Activated T-helper 1 cell treated with Interleukin-2 at 50 U/mL for 16 hours (primary cell): ENCODE measurements at places on chromosomes 6 and 20.

- no peak for DNase-seq
These were observed 149.4 kb downstream of the CD24 start for GRCh38 chr6:106825156-106825555.

DNA sequence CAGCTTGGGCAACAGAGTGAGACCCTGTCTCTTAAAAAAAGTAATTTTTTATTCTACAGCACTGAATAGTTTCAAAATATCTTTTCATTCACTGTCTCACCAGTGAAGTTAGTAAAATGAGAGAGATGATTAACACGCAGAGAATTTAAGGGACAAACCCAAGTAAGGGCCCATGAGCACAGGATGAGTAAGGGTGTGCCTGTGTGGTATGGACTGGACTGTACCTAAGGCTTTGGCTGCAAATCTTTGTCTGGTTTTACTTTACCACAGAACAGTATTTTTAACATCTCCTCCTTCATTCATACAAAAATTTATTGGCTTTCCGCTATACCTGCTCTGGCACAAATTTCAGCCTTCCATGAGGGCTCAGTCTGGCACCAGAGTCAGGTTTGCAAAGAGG lies 433.3 kb downstream of the UTRN start:
- no peak for DNase-seq

DNA sequence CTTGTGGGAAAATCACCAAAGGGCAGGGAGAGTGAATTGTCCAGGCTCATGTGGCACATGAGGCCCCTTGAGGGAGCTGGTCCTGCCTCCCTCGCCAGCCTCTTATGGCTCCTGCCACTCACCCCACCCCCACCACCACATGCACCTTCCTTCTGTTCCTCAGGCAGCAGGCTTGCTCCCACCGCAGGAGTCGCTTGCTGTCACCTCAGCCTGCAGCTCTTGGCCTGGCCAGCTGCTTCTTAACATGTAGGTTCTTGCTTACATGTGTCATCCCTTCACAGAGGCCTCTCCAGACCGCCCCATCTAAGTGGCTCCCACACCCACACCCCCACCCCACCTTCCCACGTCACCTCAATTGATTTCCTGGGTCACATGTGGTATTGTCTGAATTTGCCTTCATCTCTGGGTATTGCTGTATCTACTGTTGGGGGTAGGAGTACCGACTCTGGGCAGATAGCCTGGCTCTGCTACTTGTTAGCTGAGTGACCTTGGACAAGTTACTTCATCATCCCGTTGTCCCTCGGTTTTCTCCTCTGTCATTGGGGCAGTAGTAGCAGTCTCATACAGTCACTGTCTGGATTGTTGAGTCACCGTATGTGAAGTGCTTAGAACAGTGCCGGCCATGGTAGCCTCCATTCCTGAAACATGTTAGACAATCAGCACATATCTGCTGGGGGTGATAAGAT lies 41.7 kb downstream of the SLC9A8 start:
- DNase-seq: no peak

DNA sequence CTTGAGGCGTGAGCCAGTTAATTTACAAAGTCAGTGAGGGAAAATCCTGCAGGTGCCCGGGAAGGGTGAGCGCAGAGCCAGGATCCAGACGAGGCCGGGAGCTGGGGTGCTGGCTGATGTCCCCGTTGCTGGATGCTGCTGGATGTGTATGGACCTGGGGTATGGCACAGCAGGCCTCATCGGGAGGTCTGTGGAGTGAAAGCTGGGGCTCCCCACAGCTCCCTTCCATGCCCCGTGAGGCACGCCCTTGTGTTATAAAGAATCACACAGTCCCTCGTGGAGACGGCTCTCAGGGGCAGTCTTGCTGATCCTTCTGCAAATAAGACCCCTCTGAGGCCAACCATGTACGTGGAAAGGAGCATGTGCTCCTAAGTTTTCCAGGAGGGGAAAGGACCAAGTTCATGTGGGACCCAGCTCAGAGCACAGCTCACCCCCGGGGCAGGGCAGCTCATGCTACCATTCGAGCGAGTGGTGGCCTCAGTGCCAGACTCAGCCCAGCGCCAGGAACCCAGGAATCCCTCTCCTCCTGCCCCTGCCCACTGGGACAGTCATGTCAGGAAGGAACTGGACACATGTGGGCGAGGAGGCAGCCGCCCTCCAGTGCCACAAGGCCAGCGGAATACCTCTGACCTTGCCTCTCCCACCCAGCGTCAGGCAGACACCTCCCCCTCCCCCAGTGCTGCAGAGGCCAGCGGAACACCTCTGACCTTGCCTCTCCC lies 97.5 kb downstream of the CDH4 start:
- no peak for DNase-seq

- DNase-seq: no peak
These were observed 101.7 kb upstream of the SAMD5 start for GRCh38 chr6:147406783-147407182.

- no peak for DNase-seq
These were observed 14.9 kb upstream of the ZFAND3 start for GRCh38 chr6:37804586-37804985.

DNA sequence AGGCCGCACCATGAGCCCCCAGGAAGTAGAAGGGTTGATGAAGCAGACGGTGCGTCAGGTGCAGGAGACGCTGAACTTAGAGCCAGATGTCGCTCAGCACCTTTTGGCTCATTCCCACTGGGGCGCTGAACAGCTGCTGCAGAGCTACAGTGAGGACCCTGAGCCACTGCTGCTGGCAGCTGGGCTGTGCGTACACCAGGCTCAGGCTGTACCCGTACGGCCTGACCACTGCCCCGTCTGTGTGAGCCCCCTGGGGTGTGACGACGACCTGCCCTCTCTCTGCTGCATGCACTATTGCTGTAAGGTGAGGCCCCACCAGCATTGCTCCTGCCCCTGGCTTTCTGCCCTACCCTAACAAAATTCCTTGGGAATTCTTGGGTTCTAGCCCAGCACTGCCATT lies 13.1 kb downstream of the DNPH1 start:
- no peak for DNase-seq

GRCh38 chr6:15033850-15034203 lies 212.0 kb upstream of the JARID2 start:
- DNase-seq: no peak

GRCh38 chr6:101818051-101818450 lies 424.5 kb downstream of the GRIK2 start:
- no peak for DNase-seq

DNA sequence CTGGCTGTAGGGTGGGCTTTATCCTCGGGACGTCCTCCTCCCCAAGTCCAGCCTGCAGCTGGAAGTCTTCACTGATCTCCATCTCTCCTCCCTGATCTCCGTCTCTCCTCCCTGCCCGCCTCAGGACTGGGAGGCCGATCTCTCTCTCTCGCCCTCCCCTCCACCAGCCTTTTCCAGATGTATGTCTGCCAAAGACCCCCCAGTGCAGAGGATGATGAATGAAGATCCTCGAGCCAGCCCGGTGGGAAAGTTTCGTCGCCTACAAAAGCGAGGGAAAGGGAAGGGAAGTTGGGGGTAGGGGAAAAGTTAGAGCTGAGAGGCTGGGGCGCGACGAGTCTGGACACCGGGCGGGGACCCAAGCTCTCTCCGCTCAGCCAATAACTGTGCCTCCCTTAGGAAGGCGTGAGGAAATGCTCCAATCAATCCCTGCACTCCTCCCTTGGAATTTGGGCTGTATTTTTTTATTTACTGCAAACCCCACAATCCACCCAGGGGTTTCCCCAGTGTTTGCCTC lies 595 bp upstream of the SRF start:
- DNase-seq: no peak

DNA sequence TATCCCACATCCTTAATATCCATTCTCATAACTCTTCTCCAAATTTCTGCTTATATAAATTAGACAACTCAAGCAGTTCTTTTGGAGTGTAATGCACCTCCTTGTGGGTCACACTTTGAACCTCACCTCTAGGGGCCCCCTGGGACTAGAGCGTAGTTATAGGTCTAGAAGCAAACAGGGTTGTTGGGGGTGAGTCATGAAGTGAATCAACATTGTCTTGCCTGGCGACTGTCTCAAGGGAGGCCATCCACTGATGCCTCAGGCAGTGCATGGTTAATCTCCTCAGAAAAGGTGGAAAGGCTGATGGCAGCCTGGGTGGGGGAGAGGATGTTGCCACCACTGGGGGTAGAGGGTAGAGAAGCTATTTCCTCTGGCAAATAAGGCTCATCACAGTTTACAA lies 129.1 kb downstream of the TNFRSF21 start:
- no peak for DNase-seq
